ENCODE measurements at places on chromosomes 12 and 14.

DNA sequence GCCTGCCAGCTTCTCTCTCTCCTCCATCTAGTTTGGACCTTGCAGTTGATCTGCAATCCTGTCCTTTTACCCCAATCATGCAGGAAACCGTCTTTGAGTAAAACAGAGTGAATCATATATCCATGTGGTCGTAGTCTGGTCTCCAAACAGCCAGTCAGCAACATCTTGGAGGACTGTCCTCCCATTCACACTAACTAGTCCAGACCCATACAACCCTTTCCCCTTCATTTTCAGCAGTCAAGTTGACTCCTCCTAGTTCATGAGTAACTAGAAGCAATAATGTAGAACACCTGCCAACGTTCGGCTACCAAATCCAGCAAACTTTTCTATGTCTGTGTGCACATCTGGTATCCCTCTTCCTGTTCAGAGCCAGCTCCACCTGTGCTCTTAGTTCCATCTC lies 10.8 kb upstream of the BIN2 start:
- no peak for DNase-seq

DNA sequence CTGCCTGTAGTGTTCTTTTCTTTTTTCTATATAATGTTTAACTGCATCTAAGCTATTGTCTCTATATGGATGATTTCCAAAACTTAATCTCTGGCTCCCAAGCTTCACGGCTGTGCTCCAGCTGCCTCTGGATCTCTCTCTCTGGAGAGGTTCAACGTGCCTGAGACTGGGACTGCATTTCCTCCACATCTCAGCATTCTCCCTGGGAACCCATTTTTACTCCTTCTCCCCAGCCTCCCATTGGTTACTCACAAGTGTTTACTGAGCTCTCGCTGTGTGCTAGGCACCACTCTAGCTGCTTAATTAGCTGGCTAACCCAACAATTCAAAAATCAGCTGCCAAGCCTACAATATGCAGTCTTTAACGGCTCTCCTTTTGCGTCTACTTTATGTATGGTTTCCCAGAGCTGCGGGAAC lies 34.7 kb downstream of the FBXL14 start:
- DNase-seq = no peak

GRCh38 chr12:52740584-52740983 lies 36.6 kb downstream of the KRT76 start:
- DNase-seq = no peak

DNA sequence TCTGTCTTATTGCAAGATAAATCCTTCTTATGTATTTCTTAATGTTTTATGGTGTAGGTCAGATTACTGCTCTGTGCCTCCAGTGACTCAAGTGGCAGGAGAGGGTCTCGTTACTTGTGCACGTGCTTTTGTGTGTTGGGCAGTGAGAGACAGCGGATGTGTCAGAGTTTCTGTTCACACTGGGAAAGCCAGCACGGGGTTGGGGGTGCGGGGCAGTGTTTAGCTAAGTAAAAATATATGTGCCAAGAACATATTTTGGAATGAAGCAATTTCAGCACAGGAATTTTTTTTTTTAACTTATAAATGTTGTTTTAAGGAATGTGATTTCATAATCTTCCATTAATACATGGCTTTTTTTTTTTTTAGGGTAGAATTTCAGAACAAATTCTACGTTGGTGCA lies 4.5 kb upstream of the DNAH10 start:
- DNase-seq = no peak

DNA sequence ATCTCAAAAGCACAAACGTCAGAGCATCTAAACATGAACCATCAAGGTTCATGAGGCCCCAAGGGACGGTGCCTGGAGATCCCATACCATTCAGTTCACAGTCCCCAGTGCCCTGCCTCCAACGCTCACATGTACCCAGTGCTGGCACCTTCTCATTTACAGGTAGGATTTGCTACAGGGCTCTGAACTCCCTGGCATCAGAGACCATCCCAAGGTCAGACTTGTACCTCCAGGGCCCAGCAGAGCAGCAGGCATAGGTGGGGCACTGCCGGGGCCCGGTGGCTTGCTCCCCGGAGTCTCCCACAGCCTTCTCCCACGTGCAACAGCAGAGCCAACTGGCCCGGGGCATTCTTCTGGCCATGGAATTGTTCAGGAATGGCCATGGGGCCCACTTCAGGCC lies 114.8 kb downstream of the BCL11B start:
- no peak for DNase-seq
